ENCODE measurements at places on chromosomes 11 and 22.

DNA sequence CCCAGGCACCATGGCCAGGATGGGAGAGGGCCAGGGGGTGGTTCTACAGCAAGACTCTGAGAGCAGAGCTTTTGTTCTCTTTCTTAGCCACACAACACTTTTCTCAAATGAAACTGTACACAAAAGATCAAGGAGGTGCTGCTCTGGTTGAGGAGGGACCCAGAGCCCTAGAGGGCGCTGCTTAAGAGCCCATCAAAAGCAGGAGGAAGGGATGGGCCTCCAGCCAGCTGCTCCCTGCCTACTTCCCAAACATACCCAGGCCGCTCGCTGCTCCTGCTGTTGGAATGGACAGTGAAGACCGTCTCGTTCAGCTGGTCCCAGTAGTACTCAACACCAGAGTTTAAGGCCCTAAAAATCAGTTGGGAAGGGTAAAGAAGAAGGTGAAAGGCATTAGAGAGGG lies 18.4 kb upstream of the CHRM4 start:
- DNase-seq, result no peak

DNA sequence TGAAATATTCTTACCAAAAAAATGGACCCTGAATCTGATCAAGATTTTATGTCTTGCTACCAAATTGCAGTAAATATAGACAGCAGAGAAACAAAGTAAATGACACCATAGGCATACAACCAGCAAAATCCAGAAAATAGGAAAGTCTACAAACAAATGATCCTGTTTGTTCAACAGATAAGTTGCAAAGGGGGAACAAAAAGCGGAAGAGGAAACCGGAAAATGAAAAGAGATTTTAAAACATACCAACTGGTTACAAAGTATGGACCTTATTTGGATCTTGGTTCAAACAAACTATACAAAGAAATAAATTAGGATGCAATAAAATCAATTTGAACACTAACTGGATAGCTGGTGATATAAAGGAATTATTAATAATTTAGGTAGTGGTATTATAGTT lies 92.0 kb downstream of the TMPRSS5 start:
- no peak for DNase-seq

DNA sequence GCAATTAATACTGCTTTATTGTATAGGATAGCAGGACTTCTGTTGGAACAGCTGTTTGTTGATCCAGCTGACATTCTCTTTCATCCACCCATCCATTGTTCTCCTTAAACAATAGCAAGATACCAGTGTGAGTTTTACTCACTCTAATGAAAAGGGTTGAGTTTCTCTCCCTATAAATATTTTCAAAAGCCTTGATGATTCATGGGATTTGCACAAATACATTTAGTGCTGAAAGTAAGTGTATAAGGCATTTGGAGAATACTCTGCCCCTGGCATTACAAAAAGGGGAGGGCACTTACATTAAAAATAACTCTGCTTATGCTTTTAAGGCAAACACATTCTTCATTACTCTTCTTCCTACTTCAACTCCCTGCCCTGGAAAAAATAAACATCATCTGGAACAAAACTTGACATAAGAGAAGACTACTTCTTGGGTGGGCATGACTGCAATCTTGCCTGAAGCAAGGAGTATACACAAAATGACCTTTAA lies 634.9 kb downstream of the METTL15 start:
- DNase-seq, result no peak

GRCh38 chr22:42825796-42826195 lies 31.3 kb downstream of the ARFGAP3 start:
- DNase-seq, result no peak

DNA sequence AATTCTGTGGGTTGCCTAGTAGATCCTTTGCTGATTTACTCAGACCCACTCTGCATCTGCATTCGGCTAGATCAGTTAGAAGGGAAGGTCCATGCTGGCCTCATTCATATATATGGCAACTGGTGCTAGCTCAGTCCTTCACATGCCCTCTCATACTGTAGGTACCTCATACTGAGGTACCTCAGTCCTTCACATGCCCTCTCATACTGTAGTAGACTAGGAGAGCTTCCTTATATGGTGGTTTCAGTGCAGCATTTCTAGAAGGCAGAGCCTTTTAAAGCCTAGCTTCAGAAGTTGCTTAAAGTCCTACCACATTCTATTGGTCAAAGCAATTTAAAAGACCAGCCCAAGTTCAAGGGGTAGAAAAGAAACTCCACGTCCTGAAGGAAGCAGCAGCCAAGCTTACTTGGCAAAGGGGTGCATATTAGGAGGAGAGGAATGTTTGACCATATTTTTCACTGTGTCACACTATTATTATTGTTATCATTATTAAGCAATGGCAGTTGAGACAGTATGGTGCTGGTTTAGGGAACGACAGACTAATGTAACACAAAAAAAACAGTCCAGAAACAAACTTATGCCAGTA lies 356.4 kb downstream of the DYNC2H1 start:
- DNase-seq, result no peak
